ENCODE measurements at places on chromosomes 2 and 18. TPM values are rescaled to one million over a fixed set of nuclear protein-coding genes. Genes with fewer than 3 reads are reported as not detected.

The CCDC74B gene
- 9.6 TPM for total RNA-seq

The CREG2 gene
- total RNA-seq, result under 0.01 TPM

The EMILIN2 gene
- total RNA-seq, result 25.3 TPM

The SDC1 gene
- total RNA-seq, result 9.6 TPM

The CYS1 gene
- 1.6 TPM for total RNA-seq

The GAL3ST2 gene
- total RNA-seq, result not detected

The ALPG gene
- total RNA-seq, result not detected

The GPR39 gene
- total RNA-seq, result 0.98 TPM

The FNDC4 gene
- total RNA-seq, result 31.8 TPM

The STPG4 gene
- 0.23 TPM for total RNA-seq

The RALBP1 gene
- 60.5 TPM for total RNA-seq

The TMEM131 gene
- total RNA-seq, result 15.8 TPM

The RGPD4 gene
- not detected for total RNA-seq

The ADCYAP1 gene
- total RNA-seq, result under 0.01 TPM

The PELI1 gene
- 6.0 TPM for total RNA-seq

The SLC19A3 gene
- total RNA-seq, result 2.1 TPM

The ABCG8 gene
- not detected for total RNA-seq

The FER1L5 gene
- 0.30 TPM for total RNA-seq

The SNX17 gene
- 134 TPM for total RNA-seq

The GULP1 gene
- 17.1 TPM for total RNA-seq

The ONECUT2 gene
- under 0.01 TPM for total RNA-seq

The DSC1 gene
- total RNA-seq, result not detected

The ARHGEF33 gene
- 0.15 TPM for total RNA-seq

The ZNF804A gene
- total RNA-seq, result under 0.01 TPM

The CDK15 gene
- 0.23 TPM for total RNA-seq

The RRM2 gene
- total RNA-seq, result 6.3 TPM

The PCARE gene
- total RNA-seq, result not detected

The TTN gene
- 0.12 TPM for total RNA-seq

The CNGA3 gene
- under 0.01 TPM for total RNA-seq

The MEX3C gene
- 29.3 TPM for total RNA-seq

Measured in smooth muscle cell of the coronary artery (primary cell).